ENCODE measurements at places on chromosomes 3 and 15.

DNA sequence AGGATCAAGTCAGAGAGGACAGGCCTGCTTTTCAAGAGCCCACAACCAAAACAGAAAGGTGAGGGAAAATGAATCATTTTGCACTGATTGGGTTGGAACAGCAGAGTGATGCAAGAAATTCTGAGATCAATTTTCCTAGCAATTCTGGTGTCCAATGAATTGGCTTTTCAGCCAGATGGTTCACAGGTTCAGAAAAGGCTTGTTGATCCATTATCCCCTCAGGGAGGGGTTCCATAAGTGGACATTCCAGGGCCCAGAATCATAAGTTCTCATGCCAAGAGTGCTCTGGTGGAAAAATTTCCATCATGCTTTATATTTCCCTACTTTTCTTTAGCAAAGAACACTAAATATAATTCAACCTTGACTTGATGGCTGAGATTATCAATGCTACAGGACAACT, 16.2 kb downstream of the RBP2 start:
- no peak for DNase-seq

DNA sequence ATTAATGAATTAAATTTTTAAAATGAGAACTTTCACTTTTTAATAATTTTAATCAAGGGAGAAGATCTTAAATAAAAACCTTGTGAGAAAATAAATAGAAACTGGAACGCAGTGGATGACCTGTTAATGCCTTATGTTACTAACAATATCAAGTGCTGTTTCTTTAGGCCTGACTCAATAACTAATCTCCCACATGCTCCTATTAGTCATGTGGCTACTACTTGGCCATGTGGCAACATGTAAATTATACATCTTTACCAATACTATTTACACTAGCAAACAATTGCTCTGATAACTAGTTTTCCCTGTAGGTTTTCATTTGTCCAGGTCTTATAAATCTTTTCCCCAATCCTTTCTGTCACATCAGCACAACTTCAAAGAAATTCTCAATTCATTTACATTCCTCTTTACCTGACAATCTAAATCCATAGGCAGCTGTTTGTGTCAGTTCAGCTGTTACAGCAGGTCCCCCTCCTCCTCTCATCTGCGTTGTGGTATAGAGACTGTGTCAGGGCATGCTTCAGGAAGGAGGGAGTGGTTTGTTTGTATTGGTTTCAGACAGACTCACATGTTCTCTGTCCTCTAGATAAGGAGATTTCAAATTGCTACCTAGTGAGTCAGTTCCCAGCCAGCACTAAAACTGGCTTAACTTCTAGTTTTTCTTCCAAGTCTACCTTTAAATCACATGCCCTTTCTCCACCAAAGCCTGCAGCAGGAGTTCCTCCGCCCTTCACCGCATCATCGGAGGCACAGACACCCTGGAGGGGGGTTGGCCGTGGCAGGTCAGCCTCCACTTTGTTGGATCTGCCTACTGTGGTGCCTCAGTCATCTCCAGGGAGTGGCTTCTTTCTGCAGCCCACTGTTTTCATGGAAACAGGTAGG, 11.3 kb upstream of the C3orf52 start:
- peak; percentile 78 for DNase-seq

GRCh38 chr3:196712514-196713413, 587 bp downstream of the PIGX start:
- peak; percentile 36 for DNase-seq

GRCh38 chr3:160393346-160394008, 5.5 kb downstream of the IFT80 start:
- DNase-seq: no peak

DNA sequence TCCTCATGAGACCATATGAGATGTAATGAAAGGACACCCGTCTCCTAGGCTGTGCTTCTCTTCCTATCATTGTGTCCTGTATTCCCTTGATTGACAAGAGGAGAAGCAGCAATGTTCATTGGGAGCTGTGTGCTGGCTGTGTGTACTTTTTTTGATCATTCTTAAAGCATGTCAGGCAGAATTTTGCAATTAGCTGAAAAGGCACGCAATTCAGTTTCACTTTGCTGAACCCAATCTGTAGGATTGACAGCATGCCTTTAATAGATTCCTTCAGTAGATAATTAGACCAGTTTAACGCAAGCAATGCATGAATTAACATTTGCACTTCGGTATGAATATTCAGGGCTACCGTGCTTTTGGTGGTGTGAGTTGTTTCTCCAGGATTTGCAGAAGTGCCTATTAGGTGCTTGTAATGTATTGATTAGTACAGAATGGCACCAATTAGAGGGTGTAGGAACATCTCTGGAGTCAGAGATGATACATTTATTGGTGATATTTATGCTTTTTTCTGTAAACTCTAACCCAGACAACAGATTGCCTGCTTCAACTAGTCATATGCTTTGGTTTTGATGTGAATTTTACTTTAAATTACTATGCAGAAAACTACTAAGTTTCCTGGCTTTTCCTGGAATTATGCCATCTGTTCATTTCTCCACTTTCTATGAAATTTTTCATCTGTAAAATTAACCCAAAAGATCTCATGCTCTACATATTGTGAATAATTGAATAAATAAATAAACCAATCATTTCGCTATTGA, 114.3 kb downstream of the NSUN3 start:
- no peak for DNase-seq

DNA sequence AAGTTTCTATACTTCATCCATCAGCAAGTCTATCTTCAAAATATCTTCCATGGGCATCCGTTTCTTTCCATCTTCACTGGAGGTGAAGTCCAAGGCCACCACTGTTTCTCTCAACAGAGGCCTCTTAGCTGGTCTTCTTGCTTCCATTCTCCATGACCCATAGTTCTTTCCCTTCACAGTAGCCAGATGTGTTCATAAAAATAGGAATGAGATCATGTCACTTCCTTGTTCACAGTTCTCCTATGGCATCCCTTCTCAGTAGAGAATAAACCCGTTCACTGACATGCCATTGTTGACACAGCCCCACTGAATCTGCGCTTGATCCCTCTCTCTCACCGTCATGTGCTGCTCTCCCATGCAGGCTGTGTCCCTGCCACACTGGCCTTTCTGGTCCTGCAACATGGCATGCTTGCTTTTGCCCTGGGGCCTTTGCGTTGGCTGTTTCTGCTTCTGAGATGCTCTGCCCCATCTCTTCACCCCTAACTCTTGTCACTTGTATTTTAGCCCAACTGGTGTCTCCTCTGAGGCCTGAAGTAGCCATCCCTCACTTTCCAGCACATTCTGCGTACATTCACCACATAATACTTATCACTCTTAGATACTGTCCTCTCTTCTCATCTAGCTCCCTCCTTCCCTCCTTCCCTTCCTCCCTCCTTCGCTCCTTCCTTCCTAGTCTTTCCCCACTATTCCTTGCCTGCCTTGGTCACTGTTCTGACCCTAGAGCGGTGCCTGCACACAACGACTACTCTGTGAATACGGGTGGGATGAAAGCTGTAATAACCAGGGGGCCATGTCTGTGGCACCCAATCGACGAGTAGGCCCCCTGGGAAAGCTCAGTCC, 42.0 kb downstream of the STARD5 start:
- no peak for DNase-seq

GRCh38 chr15:68994149-68994548, 20.3 kb upstream of the NOX5 start:
- peak; percentile 72 for DNase-seq
